Endothelial cell (in vitro differentiated cells): ENCODE measurements at places on chromosomes 5 and 9. TPM values are rescaled to one million over a fixed set of nuclear protein-coding genes. Genes with fewer than 3 reads are reported as not detected.

The LCN12 gene
- total RNA-seq, result 1.5 TPM

- no peak for DNase-seq
Observed at GRCh38 chr5:124087752-124088151, 575.8 kb downstream of the CSNK1G3 start.

The LRRC19 gene
- not detected for total RNA-seq

The ANKRD31 gene
- total RNA-seq, result 0.05 TPM

- DNase-seq, result no peak
Observed at GRCh38 chr5:4192111-4192510, 596.5 kb downstream of the IRX1 start.

DNA sequence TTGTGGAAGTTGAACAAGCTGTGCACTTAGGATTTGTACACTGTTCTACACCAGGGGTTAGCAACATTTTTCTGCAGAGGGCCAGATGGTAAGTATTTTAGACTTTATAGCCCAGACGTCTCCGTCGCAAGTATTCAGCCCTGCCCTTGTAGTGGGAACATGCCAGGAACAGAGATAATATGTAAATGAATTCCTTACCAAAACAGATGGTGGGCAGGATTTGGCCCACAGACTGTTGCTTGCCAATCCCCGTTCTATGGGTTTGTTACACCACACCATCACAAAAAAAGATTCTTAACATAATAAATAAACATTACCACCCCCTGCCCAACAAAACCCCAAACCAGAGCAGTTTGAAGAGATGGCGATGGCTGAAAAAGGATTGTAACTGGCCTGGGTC, 74.3 kb downstream of the AMBP start:
- DNase-seq, result no peak

The KLF4 gene
- 16.4 TPM for total RNA-seq

The HAPLN1 gene
- total RNA-seq, result 42.1 TPM

DNA sequence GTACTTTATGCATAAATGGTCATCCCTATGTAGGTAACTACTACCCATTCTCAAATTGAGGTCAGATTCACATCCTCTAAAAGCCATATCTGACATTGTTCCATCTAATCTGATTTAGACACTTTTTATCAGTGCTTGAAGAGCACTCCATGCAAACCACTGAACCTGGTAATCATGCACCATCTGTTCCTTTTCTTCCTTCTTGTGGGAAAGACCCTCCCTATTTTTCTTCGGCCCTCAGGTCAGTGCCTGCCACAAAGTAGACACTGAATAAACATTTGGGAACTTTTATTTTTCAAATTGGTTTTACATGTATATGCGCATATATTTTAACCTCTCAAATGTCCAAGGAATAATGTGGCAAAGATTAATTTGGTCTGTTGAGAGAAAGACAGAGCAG, 26.0 kb upstream of the PDE4D start:
- DNase-seq, result no peak

DNA sequence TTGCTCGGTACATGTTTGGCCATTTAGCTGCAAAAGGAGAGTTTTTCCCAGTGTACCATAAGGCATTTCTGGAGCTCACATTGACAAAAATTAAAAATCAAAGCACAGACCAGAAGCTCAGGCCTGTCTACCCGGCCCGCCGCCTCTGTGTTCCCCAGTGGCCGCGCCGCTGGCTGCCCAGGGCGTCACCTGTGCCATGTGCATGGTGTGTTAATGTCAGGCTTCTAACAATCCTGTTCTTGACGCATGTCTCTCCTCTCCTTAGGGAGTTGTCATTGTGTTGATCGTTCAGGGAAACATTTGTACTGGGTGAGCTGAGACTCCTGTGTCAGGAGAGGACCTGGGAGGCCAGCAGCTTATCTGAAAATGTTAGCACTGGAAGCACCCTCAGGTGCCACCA, 9.6 kb upstream of the NTNG2 start:
- no peak for DNase-seq

DNA sequence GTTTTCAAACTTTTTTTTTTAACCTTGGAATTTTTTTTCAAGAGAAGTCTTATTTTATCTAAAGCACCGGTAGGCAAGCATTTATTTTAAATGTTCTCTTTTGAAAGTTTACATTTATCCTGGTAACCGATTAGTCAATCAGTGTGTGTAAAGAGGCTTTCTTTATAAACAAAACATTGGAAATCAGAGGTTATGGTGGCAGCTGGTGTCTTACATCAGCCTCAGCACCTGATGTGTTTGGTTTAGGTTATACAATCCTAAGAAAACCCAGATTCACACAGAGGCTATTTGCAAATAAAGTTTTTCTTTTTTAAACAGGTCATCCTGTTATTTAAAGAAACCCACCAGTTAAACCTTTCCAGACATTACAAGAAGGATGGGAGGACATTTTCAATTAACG, 173.3 kb upstream of the GDNF start:
- DNase-seq, result no peak

DNA sequence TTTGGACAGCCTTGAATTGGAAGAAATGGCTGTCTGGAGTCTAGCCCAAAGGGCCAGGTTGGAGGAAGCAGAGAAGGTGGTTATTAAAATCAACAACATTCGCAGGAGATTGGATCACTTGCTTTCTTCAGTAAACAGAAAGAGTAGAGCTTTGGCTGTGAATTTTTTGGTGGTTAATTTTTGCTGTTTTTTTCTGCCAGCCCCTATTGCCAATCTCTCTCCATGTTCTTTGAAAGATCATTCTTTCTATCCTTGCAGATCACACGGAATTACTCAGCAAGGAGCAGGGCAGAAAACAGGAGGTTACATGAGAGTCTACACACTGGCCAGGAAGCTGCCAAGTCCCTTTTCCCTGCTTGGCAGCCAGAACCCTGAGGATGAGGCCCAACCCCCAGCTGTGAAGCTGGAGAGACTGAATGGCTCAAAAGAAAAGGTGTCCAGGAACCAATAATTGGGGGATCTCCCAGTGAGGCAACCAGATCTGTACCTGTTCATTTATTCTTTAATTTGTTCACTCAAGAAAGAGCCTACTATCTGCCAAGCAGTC, 13.0 kb downstream of the GLRX start:
- DNase-seq, result no peak

The ANKRD34B gene
- total RNA-seq, result 0.62 TPM

DNA sequence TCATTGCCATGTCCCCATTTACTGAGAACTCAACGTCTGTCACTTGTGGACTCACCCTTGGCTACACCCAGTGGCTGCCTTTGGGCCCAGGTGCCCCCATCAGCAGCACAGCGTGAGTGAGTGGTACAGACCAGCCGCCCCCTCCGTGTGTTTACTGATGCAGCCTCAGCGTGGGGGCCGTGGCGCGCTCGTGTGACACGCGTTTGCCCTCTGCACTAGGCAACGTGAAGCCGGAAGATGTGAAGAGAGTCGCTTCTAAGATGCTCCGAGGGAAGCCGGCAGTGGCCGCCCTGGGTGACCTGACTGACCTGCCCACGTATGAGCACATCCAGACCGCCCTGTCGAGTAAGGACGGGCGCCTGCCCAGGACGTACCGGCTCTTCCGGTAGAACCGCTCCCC, 12.4 kb downstream of the PMPCA start:
- DNase-seq, result no peak

GRCh38 chr9:124273427-124274160, 15.8 kb downstream of the NEK6 start:
- DNase-seq, result no peak

DNA sequence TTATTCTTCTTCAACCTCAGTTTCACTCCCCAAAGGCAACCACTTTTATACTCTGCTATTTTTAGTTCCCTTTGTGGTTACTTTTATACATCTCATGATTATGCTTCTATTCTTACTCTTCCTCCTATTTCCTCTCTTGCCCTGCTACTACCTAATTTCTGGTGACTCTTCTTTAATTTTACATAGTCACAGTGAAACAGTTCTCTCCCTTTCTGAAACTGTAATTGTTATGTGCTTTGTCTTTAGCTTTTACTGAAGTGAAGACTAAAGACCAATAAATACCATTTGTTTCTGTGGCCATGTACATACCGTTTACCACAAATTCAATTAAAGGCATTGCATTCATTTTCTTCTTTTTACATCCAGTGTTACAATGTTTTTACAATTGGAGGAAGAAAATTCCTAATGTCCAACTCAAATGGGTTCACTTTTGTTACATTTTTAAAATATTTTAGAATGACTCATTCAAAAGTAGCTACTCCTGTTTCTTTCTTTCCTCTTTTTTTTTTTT, 410.6 kb downstream of the PSAT1 start:
- DNase-seq, result no peak

The ZNF622 gene
- 25.8 TPM for total RNA-seq

DNA sequence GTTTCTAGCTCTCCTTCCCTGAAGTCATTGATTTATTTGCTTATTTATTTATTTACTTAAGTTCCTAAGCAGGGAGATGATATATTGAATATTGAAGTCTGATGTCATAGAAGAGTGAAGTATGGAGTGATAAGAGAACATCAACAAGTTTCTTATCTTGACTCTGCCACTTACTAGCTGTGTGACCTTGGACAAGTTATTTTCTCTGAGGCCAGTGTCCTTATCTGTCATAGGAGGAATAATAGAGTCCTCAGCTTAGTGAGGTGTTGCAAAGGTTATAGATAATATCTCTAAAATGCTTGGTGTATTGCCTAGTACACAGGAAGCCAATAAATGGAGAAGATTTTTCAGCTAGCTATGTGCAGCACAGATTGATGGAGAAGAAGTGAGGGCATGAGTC, 32.4 kb upstream of the PIP5K1B start:
- DNase-seq, result no peak

The PGM5 gene
- 1.2 TPM for total RNA-seq

- DNase-seq, result peak; percentile 34
Observed at GRCh38 chr9:110049699-110050450, 158.1 kb downstream of the C9orf152 start.

The HEXB gene
- 79.4 TPM for total RNA-seq

The IFNA13 gene
- not detected for total RNA-seq

DNA sequence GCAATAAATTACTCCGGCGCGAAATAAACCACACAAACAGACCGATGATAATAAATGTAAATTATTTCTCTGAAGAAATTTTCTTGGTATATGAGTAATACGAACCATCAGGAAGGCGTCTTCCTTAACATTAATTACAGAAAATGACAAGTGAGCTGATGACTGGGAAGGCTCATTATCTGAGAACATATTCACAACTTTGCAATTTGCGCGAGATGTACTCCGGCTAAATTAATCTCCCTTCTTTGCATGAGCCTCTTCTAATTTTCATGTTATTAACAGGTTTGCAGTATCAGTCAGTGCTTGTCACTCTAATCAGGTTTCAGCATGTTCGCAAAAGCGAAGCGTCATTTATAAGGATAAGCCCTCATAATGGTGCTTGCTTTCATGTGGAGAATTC, 218.9 kb upstream of the MVB12B start:
- no peak for DNase-seq

DNA sequence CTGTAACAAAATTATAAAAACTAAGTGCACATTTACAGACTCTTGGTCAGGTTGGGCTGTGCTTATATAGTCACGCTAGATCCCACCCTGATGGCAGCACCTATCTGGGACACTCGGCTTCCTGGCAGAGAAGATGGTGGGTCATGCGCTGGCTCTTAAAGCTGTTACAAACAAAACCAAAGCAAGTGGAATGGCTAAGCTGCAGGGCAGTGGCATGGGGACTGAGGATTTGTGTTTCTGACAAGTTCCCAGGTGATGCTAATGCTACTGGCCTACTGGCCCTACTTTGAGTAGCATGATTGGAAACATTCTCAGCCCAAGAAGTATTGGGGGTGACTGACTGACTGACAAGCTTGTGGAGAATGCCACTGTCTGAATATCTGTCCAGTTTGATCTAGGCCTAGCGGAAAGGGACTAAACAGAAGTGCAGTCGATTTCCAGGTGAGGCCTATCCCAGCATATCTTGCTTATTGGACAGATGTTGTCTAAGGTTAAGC, 8.3 kb downstream of the BTF3 start:
- no peak for DNase-seq

The PCDHGA10 gene
- 43.0 TPM for total RNA-seq

GRCh38 chr9:133991964-133992779, at the start of gene VAV2:
Gene VAV2, minus strand, starts transcription at chr9:133992324. Its CDS starts 46 bp downstream, at chr9:133992278.
- peak; percentile 62 for DNase-seq

The OR1J1 gene
- not detected for total RNA-seq

The SPATA6L gene
- 6.7 TPM for total RNA-seq

The TTC39B gene
- total RNA-seq, result 10.3 TPM

- DNase-seq, result peak; percentile 59
Observed at GRCh38 chr9:95048225-95049087, 269.1 kb downstream of the FANCC start.

GRCh38 chr5:35771300-35771699, 85.4 kb upstream of the IL7R start:
- DNase-seq, result no peak

DNA sequence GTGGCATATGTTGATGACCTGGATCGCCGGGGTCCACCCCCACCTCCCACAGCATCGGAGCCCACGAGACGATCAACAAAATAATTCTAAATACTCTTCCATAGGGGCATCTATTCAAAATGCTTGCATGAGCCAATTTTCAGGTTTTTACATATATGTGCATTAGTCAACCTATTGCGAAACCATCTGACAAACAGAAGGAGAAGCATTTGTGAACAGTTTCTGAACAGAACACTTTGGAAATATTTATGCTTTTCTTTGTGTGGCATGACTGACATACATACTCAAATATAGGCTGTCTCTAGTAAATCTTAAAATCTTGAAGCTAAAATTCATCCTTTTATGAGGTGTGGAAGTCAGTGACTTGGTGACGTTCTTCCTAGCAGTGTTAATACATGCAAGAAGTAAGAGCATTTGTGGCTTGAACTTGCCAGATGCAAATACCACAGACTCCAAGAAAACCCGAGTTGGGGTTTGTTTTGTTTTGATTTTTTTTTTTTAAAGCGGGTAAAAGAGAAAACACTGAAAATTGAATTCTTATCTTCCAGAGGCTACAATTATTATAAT, 5.3 kb downstream of the GPR151 start:
- DNase-seq, result no peak

The INSL6 gene
- not detected for total RNA-seq

DNA sequence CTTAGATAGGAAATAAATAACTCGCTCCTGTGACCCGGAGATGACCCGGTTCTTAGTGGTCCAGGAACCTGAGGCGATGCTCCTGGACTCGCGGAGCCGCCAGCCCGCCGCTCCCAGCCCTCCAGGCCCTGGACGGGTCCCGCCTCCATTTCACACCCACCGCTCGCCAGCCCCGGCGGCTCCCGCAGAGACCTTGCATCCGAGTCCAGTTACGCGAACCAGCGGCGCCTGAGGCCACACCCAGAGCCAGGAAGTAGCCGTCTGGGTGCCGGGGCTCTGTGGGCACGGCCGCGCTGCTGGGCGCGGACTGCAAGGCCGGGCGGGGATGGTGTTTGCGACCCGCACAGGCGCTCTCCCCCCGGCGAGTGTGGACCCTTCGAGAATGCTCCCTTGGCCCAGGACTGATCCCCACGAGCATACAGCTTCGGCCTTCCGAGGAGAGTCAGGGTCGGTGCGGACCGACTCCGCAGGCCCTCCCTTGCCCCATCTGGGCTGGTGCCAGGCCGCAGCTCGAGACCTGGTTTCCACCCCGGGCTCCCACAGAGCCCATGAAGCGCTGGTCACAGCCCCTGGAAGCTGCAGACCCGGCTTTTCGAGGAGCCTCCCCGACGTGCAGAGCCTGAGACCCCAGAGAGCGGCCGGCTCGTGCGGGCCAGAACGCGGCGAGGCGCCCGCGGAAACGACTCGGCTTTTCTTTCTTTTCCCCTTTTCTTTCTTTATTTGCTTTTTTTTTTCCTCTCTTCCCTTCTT, 5.2 kb upstream of the BARX1 start:
- no peak for DNase-seq
